ENCODE measurements at places on chromosomes 6 and 20.

DNA sequence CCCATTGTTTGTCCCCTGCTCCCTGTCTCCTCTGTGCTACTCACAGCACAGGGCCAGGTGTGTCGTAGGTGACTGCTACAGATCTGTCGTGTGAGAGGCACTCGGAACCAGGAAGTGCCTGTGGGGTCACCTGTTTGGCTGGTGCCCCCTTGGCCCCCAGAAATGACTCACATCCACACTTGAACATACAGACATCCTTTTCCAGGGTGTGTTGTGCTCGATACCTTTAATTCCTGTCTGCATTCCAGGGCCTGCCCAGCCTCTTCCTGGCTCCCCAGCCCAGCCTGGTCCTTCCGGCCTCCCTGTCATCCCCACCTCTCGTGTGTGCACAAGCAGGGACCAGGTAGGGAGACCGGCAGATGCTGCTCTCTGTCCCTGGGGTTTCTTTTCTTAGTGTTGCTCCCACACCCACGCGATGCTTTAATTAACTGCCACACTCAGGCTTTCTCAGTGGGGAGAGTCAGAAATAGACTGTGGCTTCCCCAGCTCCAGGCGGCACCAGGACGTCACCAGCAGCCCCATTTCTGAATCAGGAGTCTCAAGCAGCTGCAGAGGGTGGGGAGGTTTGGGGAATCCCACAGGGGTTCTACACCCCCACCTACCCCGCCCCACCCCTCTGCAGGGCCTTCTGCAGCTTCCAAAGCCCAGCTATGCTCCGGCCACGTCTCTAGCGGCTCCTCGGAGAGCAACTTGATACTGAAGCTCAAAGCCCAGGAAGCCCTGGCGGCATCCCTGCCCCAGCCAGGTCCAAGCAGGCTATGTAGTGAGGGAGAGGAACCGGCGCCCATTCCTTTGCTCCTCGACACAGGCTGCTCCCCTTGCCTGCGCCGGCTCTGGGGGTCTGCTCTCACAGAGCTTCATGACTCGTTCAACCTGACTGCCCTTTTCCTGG is 102.2 kb downstream of the SYCP2 start:
- no peak for DNase-seq

GRCh38 chr20:63194797-63195173 is 21.1 kb downstream of the YTHDF1 start:
- DNase-seq, result no peak

- no peak for DNase-seq
These were observed 88.3 kb upstream of the KCNQ5 start for GRCh38 chr6:72533606-72534005.

DNA sequence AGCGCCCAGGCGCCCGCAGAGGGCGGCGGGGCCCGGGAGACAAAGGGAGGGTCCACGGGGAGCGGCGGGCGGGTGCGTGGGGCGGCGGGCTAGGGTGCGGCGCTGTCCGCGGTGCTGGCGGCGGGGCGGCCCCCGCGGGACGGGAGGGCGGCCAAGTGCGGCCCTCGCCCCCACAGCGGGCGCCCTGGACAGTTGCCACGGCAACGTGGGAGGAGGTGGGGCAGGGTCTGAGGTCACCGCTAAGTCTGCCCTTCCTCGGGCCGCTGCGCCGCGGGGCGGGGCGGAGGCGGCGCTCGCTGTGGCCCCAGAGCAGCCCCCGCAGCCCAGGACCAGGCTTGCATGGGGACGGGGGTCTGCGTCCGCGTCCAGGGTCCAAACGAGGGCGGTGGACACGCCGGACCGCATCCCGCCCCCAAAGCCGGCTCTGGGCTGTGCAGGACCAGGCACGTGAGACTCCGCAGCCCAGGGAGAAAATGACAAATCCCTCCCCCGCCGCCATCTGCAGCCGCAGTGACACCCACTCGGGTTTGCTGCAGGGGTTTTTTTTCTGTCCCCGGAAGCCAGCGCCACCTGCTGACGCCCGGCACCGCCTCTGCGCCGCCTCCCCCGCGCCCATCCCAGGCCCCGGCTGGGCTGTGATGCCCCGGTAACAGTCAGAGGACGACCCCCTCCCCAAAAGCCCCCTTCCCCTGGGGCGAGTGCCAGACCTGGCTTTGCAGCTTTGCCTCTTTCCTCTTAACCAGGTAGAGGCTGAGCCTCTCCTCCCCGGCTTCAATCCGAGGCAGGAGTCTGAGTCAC is 36.8 kb downstream of the YTHDF1 start:
- peak; percentile 89 for DNase-seq

DNA sequence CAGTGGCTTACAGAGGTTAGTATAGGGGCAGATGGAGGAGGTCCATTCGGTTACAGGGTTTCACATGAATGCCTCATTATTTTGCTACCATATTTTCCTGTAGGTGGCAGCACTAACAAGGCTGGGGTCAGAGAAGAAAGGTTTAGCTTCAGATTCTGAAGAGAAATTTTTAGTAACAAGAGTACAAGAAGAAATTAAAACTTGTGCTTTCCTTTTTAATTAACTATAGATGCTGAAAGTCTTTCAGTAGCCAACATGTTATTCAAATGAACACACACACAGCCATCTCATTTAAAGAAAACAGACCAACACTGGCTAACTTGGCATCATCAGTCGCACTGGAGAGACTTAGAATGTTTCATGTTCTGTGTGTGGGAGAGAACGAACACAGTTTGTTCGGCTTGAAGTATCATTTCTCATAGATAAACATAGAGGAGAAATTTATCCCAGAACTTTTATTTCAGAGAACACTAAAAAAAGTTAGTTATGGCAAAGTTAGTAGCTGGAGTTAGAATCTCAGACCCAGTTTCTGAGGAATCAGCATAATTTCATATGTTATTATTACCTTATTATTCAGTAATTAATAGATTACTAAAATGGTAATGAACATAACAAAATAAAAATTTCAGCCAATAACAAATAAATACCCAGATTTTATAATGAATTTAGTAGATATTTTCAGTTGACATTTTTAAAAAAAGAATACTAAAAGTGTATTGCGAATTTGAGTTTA is 314.0 kb upstream of the RSPO3 start:
- DNase-seq, result peak; percentile 32

GRCh38 chr6:148226284-148226683 is 116.4 kb upstream of the SASH1 start:
- DNase-seq, result no peak

- DNase-seq, result no peak
These were observed 59.5 kb downstream of the ZMYND8 start for GRCh38 chr20:47296950-47297349.

- DNase-seq, result no peak
These were observed 15.2 kb downstream of the COL19A1 start for GRCh38 chr6:69881322-69882151.

DNA sequence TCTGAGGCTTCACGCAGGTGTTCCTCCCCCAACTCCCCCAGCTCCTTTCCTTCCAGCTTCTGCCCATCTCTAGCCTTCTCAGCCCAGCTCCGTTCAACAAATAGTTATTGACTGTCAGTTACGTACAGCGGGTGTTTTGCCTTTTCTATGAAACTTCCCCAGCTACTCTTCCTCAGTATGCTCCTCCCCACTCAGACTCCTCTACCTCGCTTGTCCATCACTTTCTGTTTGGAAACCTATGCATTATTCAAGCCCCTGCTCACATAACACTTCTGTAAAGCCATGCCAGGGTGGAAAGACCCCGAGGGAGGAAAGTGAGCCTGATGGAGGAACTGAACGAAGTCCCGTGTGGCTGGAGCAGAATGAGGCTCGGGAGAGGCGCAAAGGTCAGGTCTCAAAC is 44.2 kb upstream of the NR2E1 start:
- DNase-seq, result no peak

DNA sequence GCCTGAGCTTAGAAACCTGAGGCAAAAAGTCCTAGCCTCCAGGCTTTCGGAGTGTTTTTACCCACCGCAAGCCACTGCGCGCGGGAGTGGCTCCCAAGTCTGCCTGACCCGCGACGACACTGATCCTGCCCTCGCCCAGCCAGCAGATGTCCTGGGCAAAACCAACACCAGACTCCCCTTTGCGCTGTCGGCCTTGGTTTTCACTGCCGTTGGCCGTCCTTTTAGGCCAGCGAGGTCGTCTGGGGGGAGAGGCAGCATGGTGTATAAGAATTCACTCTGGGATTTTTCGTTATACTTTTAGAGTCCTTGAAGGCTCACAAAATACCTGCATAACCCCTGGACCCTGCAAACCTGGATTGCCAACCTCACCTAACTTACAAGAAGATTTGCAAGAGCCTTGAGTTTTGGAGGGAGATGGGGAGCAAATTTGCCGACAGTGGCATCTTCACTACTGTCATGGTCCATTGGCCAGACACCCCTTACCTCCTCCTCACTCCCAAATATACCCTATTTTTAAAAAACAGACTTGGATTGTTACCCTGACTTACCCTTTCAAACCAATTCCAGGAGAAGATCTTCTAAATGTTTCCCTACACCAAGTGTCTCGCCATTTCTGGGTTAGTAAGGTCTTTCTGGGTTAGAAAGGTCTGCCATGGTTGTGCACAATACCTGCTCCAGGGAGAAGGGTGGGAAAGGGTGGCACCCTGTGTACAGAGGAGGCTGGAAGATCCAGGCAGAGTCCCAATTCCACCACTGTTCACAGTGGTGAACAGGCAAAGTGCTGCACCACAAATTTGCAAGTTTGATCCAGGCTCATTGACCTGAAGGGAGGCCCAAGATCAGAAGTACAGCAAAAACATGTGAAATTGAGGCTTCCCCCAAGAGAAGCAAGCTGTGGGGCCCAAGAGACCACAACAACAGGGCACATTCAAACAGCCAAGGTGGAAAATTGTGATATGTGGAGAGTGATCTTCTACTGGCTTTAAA is 4.4 kb downstream of the FOXA2 start:
- DNase-seq, result peak; percentile 47

- no peak for DNase-seq
These were observed 63.4 kb downstream of the ARID1B start for GRCh38 chr6:156840606-156841005.

GRCh38 chr6:77430504-77430903 is 32.8 kb downstream of the HTR1B start:
- DNase-seq, result no peak

Data from retina (tissue), 1 donor.